ENCODE measurements at places on chromosomes 11 and 22.

DNA sequence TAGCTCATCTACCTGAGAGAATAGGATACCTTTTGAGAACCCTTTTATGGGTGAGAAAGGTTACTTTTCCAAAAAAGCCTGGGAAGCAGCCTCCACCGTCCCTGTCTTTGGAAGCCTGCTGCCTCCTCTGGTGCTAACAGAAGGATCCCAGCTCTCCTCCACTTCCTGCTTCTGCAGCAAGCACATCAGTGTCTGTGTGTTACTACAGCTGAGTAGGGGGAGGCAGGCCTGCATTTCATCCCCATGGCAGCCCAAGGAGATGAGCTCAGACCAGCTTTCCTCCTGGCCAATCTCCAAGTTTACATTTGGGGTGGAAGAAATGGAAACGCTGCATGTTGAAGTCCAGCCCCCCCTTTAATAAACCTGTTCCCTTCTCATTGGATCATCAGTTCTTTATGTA is 7.4 kb upstream of the CCDC34 start:
- DNase-seq: no peak

- DNase-seq: no peak
These were observed 86.2 kb downstream of the RPL27A start for GRCh38 chr11:8768625-8769333.

DNA sequence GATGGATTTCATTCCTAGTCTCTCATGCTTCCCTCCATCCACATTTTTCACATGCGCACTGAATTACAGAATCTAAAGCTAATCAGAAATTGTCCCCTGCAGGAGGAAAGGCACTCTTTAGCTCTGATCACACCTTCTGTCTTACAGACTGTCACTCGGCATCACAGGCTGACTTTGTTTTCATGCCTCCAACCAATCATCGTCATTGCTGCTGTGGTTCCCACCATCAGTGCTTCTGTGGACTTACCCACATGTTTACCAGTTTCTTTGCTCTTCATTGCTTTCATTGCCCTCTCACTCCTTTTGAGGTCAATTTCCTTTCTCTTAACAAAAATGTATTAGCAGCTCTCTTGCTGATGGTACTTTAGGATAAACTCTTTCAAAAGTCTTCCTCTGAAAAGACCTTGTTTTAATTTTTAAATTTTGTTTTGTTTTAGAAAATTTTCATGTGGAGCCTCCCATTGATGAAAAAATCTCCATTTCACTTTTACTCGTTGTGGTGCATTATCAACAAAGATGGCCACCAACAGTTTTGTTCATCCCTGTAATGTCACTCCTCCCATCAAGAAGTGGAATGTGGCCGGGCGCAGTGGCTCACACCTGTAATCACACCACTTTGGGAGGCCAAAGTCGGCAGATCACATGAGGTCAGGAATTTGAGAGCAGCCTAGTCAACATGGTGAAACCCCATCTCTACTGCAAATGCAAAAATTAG is 20.2 kb upstream of the TREH start:
- DNase-seq: no peak

DNA sequence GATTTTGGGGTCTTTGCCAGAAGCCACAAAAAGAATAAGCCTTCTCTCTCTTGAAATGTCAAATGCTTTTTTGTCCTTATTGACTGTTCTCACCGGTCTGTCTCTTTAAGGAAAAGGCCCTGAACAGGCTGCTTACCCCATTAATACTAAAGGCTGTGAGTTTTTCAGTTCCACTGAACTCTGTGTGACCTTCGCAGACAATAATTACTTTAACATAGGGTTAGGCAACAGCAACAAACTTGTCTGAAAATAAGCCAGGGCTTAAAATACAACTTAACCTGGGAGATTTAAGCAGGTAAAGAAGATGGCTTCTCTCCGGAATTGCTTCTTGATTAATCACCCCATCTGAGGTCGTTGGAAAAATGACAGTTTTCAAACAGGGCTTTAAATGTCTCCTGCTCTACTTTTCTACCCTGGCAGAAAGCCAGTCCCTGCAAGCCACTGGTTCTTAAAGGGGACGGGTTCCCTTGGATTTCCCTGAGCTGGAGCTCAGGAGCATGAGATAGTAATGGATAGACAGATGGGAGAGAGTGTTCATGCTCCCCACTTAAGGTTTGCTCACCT is 69.4 kb downstream of the ARL14EP start:
- no peak for DNase-seq

DNA sequence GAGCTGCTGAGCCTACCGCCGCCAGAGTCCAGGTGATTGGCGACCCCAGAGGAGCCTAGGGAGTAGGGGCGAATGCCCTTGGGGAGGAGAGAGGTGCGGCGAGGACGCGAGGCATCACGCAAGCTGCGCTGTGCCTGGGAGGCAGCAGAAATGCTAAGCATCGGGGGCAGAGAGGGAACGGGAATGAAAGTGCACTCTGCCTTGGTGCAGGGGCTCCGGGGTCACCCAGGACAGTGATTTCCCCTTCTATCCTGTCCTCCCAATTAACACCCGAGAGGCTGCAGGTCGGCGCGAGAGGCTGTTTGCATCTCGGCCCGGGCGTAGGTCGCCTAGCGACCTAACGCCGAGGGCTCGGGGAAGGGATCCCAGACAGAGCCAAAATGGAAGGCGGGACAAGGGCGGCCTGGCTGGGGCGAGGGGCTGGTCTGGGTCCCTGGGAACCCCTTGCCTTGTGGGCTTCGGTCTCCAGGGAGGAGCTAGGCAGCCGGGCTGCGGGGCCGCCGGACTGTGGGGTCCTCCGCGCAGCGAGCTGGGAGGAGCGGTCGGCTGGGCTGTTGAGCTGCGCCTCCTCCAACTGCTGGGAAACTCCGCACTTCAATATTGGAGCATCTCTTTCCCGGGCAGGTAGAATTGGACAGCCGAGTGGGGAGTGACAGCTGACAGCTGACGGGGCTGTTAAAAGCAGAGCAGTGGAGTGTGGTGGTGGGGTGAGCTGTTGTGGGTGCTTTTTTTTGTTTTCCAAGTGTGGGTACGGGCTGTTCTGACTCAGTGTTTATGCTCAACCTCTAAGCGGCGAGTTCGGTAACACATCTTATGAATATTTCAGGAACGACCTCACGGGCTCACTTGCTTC is 657 bp downstream of the ELMOD1 start:
- DNase-seq: no peak

DNA sequence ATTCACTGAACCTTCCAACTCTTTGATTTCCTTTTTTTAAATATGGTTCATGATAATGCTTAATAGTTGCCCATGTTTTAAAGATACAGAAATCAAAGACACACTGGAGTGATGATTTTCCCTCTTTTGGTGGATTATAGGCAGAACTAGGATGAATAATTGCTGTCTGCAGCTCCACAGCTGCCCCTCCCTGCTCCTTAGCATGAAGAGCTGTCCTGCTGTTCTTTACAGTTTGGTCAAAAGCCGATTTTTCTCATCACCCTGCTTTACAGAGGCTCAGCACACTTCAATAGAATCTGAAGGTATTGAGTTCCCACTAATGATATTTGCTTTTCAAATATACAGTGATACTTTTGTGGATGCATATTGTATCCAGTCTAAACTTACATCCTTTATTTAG is 202.6 kb downstream of the AASDHPPT start:
- DNase-seq: no peak

GRCh38 chr11:79086056-79086455 is 354.8 kb downstream of the TENM4 start:
- no peak for DNase-seq

- no peak for DNase-seq
These were observed 94.9 kb upstream of the SEPTIN5 start for GRCh38 chr22:19619144-19620009.

GRCh38 chr22:47047321-47048122 is 285.1 kb downstream of the TBC1D22A start:
- no peak for DNase-seq

DNA sequence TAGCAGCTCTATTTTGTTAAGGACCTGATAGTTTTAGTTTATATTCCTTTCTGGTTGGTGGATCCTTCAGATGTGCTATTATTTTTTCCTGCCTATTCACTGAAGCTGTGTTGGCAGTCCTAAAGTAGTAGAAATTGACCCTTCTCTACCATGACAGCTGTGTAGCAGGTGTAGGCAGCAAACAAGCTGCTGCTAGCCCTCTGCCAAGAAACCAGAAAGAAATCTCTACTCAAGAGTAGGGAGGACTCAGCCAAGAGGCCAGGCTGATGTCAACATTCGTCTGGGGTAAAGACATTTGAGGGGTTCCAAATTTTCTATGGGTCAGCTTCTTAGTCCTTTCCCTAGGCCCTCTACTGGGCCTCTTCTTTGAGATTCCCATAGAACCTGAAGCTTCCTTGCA is 51.2 kb downstream of the CSTF3 start:
- DNase-seq: no peak

- DNase-seq: no peak
These were observed 19.5 kb upstream of the OR5B21 start for GRCh38 chr11:58527429-58527828.

GRCh38 chr11:12765428-12765827 is 91.2 kb downstream of the TEAD1 start:
- DNase-seq: peak; percentile 64

GRCh38 chr11:31802000-31802551 is 9.0 kb downstream of the PAX6 start:
- DNase-seq: no peak

DNA sequence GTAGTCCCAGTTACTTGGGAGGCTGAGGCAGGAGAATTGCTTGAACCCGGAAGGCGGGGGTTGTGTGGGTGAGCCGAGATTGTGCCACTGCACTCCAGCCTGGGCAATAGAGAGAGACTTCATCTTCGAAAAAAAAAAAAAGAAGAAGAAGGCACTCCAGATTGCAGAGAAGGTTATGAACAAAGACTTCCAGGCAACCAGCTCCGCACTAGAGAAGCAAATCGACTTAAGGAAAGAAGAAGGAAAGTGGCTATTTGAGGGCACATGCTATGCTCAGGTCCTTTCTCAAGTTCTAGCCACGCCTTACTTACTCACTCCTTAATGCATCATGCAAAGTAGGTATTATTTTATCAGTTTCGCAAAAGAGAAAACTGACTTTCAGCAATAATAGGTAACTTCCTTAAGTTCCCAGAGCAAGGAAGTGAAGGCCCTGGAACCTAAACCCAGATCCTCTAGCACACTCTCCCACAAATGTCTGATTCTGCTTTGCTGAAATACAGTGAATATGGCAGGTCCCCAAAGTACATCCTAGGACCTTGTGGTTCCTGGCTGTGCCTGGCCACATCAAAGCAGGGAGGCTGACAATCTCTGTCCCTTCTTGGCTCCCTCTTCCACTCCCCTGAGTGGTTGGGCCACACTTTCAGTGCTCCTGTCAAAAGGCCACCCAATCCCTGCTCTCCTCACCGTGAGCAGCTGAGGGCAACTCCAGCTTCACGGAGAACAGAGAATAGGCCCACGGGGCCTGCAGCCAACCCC is 14.2 kb downstream of the CD3E start:
- no peak for DNase-seq

DNA sequence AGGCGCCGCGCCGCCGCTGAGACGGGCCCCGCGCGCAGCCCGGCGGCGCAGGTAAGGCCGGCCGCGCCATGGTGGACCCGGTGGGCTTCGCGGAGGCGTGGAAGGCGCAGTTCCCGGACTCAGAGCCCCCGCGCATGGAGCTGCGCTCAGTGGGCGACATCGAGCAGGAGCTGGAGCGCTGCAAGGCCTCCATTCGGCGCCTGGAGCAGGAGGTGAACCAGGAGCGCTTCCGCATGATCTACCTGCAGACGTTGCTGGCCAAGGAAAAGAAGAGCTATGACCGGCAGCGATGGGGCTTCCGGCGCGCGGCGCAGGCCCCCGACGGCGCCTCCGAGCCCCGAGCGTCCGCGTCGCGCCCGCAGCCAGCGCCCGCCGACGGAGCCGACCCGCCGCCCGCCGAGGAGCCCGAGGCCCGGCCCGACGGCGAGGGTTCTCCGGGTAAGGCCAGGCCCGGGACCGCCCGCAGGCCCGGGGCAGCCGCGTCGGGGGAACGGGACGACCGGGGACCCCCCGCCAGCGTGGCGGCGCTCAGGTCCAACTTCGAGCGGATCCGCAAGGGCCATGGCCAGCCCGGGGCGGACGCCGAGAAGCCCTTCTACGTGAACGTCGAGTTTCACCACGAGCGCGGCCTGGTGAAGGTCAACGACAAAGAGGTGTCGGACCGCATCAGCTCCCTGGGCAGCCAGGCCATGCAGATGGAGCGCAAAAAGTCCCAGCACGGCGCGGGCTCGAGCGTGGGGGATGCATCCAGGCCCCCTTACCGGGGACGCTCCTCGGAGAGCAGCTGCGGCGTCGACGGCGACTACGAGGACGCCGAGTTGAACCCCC is 798 bp downstream of the BCR start:
- no peak for DNase-seq

DNA sequence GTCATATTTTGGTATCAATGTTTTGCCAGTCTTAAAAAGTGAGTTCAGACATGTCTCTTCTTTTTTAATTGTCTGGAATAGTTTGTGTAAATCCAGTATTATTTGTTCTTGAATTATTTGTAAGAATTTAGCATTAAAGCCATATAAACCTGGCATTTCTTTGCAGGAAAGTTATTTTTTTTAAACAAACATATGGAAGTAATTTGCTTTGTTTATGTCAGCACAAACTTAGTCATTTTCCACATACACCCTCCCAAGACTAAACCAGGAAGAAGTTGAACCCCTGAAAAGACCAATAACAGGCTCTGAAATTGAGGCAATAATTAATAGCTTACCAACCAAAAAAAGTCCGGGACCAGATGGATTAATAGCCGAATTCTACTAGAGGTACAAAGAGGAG is 9.1 kb upstream of the CCDC81 start:
- DNase-seq: no peak

DNA sequence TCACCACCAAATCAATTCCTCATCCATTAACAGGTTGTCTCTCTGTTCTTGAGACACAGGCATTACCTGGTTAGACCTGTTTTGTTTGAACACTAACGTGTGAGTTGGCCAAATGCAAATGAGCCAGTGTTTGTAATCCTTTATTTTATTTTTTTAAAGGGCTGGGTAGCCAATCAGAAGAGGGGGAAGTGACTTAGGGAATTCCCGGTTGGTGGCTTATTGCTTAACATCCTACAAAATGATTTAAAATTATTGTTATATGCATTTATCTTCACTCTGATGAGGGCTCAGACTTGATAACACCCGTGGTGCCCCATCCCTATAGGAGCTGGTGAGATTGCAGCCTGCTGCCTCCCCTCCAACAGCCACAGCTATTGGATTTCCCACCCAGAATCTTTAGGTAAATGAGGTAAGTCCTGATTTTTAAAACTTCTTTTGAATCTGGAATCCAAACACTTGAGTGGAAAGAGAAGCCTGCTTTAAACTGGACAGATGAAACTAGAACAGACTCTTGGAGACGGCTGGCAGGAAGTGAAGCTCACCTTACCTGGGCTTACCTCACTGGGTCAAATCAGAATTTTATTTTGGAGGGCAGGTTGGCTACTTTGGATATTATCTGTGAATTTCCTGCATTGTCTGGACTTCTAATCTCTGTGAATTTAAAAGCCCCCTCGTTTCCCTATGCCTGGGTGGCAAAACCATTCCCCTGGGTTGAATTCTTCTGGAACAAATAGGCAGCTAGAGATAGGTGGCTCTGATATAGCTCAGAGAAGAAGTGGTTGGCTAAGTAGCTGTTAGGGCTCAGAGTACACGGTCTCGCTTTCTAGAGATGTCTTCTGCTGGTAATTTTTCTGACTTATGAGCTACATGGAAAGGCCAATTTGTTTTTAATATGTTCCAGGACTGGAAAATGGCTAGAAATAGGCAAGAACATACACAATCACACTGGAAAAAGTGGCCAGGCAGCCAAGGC is at the start of gene EHF:
EHF (plus strand) TSS at position 274 of the 973 bp plus-strand sequence. CDS start 21,538 bp downstream, outside the sequence.
- peak; percentile 22 for DNase-seq
